ENCODE measurements at places on chromosomes 6 and 20.

DNA sequence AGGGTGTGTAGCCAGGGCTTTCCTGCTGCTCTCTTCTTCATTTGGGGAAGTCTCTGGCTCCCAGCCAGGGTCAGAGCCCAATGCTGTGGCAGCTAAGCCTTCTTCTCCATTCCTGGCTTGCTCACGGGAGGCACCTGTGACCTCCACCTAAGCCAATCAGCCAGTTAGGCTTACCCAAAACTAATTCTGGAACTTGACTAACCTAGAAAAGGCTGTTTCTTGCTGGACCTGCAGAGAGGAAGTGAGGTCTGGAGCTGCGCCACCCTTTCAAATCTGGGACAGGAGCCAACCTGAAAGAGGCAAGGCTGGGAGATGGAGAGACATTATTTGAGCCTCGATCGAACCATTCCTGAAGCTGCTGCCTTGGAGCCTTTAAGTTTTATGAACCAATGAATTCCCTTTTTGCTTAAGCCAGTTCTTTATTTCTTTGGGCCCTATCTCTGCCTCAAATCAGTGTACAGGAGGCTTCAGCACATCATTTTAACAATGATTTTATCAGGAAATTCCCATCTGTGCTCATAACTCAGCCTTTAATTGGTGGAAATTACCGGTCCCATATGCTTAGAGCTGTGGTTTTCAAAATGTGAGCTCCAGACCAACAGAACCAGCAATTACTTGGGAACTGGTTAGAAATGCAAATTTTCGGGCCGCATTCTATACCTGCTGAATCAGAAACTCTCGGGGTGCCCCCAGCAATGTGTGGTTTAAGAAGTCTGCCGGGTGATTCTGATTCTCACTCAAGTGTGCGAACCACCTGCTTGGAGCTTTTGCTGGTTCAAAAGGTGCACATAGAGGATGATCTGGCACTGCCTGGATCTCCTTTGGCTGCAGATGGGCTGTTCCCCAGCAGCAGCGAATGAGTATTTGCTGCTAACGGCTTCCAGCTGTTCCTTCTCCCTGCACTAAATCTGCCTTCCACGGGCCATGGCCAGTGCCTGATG lies 97.4 kb upstream of the RNF24 start:
- no peak for DNase-seq

GRCh38 chr6:92469186-92469828 lies 950.1 kb downstream of the EPHA7 start:
- DNase-seq, result no peak

DNA sequence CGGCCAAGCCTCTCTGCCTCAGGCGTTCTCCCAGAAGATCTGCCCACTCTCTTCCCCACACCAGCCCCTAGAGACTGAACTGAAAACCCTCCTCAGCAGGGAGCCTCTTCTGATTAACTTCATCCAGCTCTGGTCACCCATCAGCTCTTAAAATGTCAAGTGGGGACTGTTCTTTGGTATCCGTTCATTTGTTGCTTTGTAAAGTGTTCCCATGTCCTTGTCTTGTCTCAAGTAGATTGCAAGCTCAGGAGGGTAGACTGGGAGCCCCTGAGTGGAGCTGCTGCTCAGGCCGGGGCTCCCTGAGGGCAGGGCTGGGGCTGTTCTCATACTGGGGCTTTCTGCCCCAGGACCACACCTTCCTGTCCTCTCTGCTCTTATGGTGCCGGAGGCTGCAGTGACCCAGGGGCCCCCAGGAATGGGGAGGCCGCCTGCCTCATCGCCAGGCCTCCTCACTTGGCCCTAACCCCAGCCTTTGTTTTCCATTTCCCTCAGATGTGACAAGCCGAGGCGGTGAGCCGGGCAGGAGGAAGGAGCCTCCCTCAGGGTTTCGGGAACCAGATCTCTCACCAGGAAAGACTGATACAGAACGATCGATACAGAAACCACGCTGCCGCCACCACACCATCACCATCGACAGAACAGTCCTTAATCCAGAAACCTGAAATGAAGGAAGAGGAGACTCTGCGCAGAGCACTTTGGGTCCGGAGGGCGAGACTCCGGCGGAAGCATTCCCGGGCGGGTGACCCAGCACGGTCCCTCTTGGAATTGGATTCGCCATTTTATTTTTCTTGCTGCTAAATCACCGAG lies 14.2 kb downstream of the VEGFA start:
- no peak for DNase-seq

DNA sequence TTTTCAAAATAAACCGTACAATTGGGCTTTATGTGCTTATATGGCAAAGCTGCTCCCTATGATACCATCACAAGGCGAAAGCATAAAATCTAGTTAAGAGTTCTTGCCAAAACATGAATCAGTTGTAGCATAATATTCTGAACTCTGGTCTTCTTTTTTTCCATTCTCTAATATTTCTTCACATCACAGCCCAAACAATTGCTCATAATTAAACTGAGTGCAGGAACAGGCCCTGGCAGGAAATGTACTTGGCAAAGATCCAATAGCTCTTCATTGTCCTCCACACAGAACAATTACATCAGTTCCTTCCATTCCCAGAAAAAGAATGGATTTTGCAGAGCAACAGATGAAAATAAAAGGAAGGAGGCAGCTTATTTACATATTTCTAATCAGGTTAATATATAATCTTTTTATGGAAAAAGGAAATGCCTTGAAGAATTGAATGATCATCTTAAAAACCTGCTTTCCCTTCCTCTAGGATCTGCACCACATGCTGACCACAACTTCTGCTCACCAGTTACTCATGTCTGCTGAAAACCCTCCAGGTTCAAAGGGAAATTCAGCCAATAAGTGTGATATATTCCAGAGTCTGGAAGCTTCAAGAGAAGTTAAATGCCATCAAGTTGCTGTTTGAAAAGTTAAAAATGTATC lies 123.3 kb upstream of the COL21A1 start:
- DNase-seq, result no peak

DNA sequence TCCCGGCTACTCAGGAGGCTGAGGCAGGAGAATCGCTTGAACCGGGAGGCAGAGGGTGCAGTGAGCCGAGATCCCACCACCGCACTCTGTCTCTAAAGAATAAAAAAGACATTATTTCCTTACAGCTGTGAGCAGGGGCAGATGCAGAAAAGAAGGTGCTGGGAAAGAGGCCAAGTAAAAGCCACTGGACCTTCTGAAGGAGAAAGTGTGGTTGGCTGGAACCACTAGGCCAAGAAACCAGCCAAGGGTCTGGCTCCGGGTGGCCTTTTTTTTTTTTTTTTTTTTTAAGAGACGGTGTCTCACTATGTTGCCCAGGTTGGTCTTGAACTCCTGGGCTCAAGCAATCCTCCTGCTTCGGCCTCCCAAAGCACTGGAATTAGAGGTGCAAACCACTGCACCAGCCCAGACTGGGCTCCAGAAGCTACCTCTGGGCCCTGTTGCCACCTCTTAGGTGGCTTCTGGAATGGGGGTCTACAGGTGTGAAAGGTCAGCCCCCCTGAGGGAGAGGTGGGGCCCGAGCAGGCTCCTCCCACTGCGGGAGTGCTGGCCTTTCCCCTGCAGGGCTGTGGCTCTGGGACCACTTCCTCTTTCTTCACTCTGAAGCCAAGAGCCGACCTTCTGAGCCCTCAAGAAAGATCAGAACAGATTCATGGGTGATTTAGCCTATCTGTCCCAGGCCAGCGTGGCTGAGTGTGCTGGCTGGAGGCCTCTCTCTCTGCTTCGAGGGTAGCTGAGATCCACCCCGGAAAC lies at the start of gene FGD2:
Gene FGD2 (plus strand): TSS at position 595 of the 750 bp plus-strand sequence. CDS start 163 bp downstream, outside the sequence.
- DNase-seq, result no peak

DNA sequence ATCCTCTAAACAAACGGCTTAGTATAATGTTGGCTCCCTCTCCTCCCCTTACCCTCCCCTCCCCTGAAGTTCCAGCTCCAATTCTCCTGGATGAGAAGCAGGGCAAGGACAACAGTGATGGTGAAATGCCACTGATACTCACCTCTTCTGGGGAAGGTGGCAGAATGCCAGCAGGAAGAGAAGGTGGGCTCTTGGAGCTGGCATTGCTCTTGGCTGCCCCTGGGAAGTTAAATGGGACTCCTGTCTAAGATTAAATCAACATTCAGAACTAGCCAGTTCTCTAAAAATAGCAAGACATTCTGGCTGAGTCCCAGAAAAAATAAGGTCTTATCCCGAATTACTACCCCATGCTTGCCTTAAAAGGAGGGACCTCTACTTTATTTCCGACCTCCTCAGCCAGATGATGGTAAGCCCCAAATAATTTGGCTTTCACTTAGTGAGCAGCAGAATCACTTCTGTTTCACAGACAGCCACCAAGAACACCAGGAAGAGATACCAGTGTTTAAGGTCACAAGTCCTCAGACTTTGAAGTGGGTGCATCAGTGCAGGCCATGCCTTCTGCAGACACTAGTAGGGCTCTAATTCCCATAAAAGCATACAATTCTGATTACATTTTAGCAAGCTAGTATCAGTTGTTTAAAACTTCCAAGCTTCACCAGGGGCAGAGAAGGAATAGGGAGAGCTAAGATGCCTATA lies 46.0 kb upstream of the IL17A start:
- DNase-seq, result no peak

All from T-helper 1 cell (primary cell).